ENCODE measurements at places on chromosomes 6 and 20.

GRCh38 chr6:90003941-90004340 lies 109.7 kb downstream of the GJA10 start:
- no peak for DNase-seq

- no peak for DNase-seq
Observed at GRCh38 chr20:740162-740561, 28.1 kb downstream of the SLC52A3 start.

GRCh38 chr6:160929831-160930230 lies 61.7 kb upstream of the MAP3K4 start:
- DNase-seq = no peak

DNA sequence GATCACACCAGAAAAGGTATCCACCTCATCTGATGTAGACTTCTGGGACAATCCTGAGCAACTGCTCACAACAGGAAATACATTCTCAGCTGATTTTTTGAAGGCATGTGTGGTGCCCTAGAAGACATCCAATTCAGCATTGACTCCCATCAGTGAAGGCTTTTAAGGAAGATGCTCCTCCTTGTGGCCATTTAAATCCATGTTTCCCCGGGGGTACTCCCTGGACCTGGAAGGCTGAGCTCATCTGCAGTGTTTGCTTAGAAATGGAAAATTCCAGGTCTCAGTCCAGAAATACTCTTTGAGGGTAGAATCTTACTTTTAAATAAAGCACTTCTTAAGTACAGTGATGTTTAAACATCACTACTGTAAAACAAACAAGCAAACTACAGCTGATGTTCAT lies 195.5 kb upstream of the PDE10A start:
- no peak for DNase-seq

DNA sequence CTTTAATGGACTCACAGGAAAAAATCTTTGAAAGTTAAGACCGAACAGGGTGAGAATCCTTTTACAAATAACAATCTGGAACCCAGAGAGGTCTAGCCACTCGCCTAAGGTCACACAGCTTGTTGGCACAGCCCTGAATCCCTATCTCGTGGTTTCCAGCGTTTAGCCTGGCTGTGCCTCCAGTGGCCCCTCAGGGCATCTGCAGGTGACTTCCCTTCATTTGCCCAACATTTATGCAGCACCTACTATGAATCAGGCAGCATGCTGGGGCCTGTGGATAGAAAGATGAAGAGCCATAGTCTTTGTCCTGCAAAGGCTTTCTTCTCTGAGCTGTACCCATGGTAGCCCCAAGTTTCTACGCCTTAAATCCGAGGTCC lies 2.6 kb upstream of the NR2E1 start:
- no peak for DNase-seq

Measured in NCI-H2081 treated with DMSO at 0.1 percent for 48 hours (cell line).